ENCODE measurements at places on chromosomes 11 and 22.

- DNase-seq = no peak
Measured at GRCh38 chr11:117188620-117189081, 10.1 kb downstream of the SIDT2 start.

DNA sequence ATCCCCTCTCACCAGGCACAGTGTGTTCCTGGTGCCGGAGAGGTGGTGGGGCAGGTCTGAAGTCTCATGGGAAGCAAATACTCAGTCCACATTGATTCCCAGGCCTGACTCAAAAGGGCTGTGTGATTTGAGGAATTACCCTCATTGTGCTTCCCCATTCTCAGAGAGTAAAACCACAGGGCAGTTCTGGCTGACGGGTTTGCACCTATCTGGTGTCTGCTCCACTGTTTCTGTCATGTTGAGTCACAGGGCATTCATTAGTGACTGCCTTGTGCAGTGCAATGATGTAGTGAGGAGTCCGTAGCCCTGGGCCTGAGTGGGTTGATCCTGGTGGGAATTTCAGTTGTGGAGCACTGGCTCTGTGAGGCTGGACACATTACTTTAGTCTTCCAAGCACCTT lies 85.2 kb upstream of the ARHGAP20 start:
- DNase-seq = no peak

DNA sequence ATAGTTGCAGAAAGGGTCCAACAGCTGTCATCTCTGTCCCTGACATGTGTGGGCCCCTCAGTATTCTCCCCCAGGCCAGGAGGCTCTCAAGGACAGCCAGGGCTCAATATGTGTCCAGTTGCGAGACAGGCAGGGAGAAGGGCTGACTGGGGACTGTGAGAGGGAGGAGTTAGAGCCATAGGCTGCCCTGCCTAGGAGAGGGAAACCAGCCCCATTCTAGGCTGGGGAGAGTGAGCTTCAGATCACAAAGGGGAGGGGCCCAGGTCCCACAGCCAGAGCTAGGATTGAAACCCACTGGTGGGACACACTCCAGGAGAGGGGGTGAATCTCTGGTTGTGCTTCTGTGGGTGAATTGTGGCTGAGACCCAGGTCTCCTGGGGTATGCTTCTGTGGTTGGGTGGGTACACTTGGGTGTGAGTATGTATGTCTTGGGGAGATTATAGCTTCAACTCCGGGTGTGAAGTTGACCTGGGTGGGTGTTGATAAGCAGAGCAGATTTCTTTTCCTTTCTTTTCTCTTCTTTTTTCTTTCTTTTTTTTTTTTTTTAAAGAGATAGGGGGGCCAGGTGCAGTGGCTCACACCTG lies 2.1 kb upstream of the CARNS1 start:
- DNase-seq = no peak

GRCh38 chr22:22934543-22935055 lies 47.0 kb downstream of the IGLL5 start:
- DNase-seq = no peak

- no peak for DNase-seq
Measured at GRCh38 chr11:15918212-15918611, 438.1 kb downstream of the SOX6 start.

- DNase-seq = no peak
Measured at GRCh38 chr11:43712676-43713075, 32.1 kb downstream of the HSD17B12 start.

GRCh38 chr11:132260636-132261035 lies 890.2 kb downstream of the NTM start:
- DNase-seq = no peak

DNA sequence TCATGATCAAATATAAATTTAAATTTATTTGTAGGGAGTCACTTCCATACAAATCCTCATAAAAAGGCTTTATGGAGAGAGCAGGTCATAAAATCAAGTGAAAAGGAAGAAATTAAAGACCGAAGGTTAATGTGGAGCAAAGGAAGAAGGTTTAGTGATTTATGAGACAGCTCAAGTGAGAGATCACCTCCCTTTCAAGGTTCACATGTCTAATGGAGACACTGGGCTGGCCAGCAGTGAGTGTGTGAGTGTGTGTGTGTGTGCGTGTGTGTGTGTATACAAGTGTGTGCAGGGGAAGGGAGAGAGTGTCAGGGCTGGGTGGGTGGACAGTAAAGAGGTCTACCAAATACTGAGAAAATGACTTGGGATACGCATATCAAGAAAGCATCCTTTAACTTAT lies 251.2 kb downstream of the FAT3 start:
- DNase-seq = no peak

DNA sequence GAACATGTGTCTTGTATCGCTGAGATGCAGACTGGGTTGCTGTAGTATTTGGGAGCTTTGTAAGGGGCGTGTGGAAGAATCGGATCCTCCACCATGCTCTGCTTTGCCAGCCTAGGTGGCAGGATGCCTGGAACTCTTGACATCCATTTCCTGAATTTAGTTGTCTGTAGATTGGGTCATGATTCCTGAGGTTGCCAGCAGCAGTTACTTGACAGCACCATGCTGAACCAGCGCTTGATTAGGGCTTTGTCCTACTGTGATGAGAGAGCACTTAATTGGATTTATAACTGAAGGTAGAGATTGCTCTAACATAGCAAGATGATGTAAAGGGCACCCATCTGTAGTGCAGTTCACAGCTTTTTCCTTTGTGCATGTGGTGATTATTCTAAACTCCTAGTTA lies 75.6 kb upstream of the HORMAD2 start:
- DNase-seq = no peak

- no peak for DNase-seq
Measured at GRCh38 chr22:23549198-23549595, 30.9 kb downstream of the IGLL1 start.

- no peak for DNase-seq
Measured at GRCh38 chr11:35583843-35584242, 34.4 kb upstream of the FJX1 start.

DNA sequence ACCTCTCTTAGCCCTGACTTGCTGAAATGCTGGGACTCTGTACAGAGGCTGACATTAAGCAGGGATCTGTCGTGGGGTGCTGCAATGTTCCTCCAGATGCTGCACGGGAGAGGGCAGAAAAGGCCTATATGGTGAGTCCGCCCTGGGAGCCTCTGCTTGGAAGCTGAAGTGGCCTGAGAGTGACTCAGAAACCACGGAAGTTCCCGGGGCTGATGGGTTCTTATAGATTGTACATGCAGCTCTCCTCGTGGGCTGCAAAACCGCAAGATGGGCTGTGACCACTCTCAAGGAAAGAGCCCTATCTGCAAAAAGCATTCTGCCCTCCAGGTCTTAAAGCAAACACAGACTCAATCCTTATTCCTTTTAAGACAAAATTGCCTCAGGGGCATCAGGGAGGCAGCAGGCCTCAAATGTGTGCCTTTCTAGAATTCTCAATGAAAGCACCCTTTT lies 5.8 kb upstream of the SLC43A3 start:
- no peak for DNase-seq

DNA sequence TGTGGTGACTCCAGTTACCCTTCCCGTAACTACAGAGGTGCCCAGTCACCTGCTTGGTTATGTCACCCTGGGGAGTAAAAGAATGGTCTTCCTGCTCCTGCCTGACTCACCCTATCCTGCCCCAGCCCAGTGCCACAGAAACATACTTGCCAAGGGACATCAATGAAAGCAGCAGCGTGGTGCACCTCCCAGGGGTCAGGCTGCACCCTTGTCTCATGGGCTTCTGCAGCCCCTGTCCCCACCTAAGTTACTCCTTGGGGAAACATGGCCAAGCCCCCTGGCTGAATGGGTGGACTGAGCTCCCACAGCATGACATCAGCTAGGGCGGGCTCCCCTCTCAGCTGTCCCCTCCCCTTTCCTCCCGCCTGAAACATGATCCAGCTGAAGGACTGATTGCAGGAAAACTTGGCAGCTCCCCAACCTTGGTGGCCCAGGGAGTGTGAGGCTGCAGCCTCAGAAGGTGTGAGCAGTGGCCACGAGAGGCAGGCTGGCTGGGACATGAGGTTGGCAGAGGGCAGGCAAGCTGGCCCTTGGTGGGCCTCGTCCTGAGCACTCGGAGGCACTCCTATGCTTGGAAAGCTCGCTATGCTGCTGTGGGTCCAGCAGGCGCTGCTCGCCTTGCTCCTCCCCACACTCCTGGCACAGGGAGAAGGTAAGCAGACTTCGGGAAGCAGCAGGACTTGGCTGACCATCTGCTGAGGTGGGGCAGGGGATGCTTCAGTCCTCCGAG lies at the start of gene HTR3A:
TSS of gene HTR3A (plus strand) at position 368 of the 730 bp plus-strand sequence. CDS start at position 586, 218 bp downstream.
- no peak for DNase-seq

DNA sequence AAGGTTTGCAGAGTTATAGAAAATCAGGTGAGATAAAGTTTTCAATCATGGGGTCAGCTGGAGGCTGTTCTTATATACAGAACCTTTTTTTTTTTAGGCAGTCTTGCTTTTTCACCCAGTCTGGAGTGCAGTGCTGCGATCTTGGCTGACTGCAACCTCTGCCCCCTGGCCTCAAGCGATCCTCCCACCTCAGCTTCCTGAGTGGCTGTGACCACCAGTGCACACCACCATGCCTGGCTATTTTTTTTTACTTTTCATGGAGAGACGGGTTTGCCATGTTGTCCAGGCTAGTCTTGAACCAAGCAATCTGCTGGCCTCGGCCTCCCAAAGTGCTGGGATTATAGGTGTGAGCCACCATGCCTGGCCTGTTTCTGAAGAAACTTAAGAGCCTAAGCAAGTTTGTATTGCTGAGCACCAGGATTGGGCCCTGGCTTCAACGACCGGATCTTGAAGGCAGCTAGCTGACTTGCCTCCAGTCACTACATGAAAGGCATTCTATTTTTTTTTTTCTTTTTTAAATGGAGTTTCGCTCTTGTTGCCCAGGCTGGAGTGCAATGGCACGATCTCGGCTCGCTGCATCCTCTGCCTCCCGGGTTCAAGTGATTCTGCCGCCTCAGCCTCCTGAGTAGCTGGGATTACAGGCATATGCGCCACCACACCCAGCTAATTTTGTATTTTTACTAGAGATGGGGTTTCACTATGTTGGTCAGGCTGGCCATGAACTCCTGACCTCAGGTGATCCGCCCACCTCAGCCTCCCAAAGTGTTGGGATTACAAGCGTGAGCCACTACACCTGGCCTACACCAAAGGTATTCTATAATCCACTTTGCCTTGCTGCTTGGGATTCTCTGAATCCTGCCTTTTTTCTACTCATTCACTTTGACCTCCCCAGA lies 7.6 kb downstream of the XBP1 start:
- peak; percentile 5 for DNase-seq

DNA sequence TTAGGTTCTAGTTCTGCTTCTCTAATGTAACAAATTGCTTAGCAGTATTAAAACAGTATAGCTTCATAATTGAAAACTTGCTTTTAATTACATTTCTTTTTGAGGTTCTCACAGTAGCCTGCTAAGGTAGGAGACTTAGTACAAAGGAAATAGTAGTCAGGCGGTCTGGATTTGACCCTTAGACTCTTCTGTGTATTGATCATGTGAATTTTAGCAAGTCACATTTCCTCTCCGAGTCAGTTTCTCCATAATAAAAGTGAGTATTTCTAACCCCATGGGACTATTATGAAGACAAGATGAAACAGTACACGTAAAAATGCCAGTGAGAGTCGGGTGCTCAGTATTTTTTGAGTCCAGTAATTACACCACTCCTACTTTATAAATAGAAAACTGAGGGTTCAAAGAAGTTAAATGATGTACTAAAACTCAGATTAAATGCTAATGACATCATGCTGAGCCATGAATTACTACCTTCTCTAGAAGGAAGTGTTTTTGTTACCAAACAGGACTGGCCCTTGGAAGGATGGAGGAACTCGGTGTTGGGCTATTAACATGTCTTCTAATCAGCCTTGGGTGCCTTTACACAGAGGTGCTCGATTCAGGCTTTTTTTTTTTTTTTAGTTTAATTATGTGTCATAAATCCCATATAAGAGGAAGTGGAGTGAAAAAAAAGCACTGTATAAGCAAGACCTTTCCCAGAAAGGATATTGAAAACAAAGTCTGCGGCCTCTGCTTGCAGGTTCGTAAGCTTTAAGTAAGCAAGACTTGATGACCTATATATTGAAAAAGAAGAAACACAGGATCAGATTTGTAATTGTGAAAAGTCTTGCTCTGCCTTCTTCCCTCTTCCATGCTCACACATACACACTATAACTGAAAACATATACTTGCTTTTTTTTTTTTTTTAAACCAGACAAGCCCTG lies 109.0 kb downstream of the EMSY start:
- DNase-seq = no peak

DNA sequence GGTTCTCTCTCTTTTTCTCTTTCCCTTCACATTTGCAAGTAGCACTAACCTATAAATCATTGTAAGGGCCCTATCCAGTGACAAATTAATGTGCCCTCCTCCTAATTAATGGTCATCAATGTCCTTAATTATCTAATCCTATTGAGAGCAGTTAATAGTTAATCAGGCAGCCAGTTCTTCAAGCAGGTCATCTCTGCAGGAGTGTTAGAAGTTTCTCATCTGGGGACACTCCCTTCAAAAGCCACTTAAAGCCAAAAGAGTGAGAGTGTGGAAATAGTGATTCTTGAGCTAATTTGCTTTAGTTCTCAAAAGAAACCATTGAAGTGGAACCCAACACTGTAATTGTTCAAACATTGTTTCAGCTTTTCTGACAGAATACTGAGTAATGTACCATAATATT lies 141.6 kb downstream of the ELP4 start:
- DNase-seq = no peak

DNA sequence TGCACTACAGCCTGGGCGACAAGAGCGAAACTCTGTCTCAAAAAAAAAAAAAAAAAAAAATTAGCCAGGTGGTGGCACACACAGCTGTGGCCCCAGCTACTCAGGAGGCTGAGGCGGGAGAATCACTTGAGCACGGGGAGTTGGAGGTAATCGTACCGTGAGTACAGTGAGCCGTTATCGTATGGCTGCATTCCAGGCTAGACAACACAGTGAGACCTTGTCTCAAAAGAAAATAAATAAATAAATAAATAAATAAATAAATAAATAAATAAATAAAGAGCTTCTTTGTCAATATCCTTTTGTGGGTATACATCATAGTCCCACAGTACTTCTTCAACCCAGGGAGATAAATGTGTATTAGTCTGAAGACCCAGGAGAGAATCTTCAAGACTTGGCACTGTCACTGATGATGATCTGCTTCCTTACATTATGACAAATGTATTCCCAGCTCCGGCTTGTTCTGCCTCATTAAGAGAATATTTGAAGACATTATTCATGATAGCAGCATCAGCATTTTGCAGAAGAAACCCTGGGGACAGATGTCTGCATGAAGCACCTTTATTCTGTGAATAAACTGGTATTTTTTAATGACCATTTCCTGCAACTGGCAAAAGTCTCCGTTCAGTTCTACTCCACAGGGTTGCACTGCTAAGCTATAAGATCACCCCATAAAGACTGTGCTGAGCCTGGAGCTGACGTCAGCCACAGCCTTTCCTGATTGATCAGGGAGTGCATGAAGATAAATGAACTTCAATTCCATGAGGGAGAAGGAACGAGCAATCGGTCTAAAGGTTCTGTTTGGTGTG lies 1.6 kb upstream of the ACY3 start:
- no peak for DNase-seq

DNA sequence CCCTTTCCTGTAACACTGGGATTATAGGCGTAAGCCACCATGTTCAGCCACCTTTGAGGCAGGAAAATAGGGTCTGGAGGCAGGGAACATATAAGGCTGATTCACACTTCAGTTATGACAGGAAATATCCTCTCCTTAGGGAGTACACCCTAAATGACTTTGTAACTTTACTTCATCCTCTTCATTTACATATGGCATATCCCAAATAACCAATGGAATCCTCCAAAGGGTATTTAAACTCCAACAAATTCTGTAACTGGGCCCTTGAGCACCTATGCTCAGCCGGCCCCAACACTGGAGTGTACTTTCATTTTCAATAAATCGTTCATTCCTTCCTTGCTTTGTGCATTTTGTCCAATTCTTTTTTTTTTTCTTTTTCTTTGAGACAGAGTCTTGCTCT lies 1.6 kb upstream of the KAT5 start:
- DNase-seq = no peak

Measured in activated CD4-positive, alpha-beta T cell treated with anti-CD3 and anti-CD28 coated beads for 4 hours (primary cell).